ENCODE measurements at places on chromosomes 7 and 10.

GRCh38 chr7:47049234-47049774 lies 532.6 kb downstream of the TNS3 start:
- DNase-seq, result no peak

- no peak for DNase-seq
These were observed 155.5 kb downstream of the ZNF248 start for GRCh38 chr10:37701781-37702493.

- DNase-seq, result no peak
These were observed 26.4 kb upstream of the KCNMA1 start for GRCh38 chr10:77664008-77664407.

GRCh38 chr10:20809631-20810030 lies 87.5 kb downstream of the NEBL start:
- no peak for DNase-seq

GRCh38 chr10:60099998-60100747 lies 193.8 kb upstream of the CCDC6 start:
- DNase-seq, result peak; percentile 51

- no peak for DNase-seq
These were observed 35.2 kb upstream of the RET start for GRCh38 chr10:43041422-43042342.

GRCh38 chr10:101124933-101125332 lies 6.2 kb upstream of the TLX1 start:
- DNase-seq, result no peak

GRCh38 chr10:52644373-52645186 lies 128.0 kb downstream of the MBL2 start:
- DNase-seq, result peak; percentile 11

GRCh38 chr10:17212802-17213221 lies 11.3 kb upstream of the TRDMT1 start:
- no peak for DNase-seq

- no peak for DNase-seq
These were observed 162.6 kb downstream of the CELF2 start for GRCh38 chr10:11180228-11180627.

- DNase-seq, result no peak
These were observed 8.1 kb upstream of the DEPP1 start for GRCh38 chr10:44986670-44987069.

DNA sequence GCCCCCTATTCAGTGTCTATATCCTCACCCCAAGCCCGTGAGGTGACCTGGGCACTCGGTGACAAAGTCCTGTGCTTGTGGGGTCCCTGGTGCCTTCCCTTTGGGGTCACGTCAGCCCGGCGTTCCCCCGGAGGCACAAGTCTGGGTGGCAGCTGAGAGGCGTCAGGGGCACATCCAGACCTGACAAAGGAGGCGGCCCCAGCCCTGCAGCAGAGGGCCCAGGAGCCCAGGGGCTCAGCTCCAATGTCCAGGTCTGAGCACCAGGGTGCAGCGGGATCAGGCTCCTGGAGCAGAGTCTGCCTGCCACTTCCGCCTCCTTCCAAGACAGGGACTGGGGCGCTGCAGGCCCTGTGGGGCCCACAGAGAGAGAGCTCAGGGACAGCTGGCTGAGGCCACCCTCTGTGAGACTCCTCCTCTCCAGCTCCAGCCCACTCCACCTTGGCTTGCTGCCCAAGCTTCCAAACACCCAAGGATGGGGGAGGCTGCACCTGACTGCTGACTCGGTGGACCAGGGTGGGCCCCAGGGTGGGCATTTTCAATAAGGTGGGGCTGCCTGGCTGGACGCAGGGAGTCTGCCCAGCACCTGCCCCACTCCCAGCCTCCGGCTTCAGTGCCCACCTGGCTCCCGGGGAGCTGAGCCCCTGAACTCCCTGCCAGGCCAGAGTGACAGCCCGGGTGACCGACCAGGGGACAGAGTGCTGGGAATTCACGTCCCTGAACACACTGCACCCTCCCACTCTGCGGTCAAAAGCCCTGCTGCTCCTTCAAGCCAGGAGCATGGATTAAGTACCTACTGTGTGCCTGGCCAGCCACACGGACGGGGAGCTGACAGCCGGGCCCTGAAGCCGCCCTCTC lies 1.0 kb upstream of the KNDC1 start:
- DNase-seq, result no peak

GRCh38 chr7:14047709-14048399 lies 58.4 kb upstream of the ETV1 start:
- no peak for DNase-seq
